T follicular helper cell (primary cell): ENCODE measurements at places on chromosomes 16 and 17.

DNA sequence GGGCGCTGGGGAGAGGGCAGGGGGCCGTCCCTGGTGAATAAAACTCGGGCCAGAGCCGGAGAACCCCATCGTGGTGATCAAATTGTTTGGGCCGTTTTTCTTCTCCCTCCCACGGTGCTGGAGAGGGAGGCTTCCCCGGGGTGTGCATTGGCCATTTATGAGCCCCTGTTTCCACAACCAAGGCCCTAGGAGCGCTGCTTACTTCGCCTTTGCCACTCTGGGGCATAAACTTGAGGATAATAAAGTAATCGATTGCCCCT is 544 bp downstream of the CCP110 start:
- no peak for DNase-seq

DNA sequence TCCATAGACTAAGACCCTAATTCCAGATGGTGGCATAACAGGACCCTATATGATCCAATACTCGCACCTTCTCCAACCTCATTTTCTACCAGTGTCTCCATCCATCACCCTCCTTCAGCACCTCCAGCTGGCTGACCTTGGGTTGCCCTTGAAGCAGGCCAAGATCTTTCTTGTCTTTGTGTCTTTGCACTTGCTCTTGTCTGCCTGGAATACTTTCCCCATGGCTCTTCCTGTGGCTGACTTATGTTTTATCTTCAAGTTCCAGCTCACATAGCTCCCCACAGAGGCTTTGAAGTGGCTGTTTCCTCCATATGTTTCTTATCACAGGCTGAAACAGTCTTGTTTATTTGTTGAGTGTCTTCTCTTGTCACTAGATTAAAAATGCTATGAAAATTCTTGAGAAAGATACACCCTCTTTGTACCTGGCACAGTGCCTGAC is 29.6 kb upstream of the MMD start:
- no peak for DNase-seq

DNA sequence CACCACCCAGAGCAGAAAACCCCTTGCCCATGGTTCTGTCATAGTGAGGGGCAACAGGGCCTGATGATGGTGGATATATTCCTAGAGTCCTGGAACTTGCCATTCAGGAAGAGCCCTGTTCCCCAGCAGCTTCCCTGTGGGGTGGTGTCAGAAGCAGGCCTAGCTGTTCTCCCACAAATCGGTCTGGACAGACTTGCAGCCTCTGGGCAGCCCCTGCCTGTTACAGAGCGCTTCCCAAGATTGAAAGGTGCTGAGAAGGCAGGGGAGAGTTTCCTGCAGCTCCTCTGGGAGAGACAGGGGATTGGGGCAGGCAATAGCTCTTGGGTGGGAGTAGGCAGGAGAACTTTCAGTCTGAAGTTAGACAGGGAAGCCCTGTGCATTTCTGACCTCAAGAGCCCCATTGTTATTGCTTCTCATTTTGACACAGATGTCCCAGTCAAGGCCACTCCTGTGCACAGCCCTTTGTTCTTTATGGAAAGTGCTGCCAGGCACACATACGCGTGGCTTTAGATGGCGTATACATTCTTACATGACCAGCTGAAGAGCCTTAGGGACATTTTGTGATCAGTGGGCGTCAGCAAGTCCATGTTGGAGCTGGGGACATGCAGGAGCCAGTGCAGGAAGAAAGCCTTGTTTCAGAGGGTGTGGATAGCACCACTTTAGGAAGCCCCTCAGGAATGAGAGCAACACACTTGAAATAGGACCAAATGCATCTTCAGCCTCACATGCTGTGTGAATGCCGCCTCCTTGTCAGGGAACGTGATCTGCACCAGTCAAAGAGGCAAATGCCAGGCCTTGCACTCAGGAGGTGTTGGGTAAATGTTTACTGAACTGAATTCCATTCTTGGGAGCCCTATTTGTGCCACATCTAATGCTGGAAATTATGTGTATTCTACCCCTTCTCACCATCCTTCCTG is 67.5 kb downstream of the GNAO1 start:
- no peak for DNase-seq

GRCh38 chr16:69089091-69089910 is 16.2 kb upstream of the HAS3 start:
- DNase-seq = no peak

DNA sequence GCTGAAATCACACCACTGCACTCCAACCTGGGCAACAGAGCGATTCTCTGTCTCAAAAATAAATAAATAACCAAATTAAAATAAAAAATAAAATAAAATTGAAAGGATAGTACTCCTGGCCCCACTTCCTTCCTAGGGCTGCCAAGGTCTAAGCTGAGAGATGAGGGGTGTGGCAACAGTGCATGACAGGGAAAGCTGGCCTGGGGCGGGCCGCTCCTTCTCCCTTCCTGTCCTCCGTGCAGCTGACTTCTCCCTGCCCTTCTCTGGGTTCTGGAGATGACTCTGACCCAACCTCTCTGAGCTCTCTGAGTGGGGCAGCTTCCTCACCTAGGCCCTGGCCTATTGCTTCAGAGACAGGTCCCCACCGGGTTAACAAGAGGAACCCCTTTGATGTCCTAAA is 8.7 kb upstream of the SLC25A39 start:
- DNase-seq = no peak

DNA sequence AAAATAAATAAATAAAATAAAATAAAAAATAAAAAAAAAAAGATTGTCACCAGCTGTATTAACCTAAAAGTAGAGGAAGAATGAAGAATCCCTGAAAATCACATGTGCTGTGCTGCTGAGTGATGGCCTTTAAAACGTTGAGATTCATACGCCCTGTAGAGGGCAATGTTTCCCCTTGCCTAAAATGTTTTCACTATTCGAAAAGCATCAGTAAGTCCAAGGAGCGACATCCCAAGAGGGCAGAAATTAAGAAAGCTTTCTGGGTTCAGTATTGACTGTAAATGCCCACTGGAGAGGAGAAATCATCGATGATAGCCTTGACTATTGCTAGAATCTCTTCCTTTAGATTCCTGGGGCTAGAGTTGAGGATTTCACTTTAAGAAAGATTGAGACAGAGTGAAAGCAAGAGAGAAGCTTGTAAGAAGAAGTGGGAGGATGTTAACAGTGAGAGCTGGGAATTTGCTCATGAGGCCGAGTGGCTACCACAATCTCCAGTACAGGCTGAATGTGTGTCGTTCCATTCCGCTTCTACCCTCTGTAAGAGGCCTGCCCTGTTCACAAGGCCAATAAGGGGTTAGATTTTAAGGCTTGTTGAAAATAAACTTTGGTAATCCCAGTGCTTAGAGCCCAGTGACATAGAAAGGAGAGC is 170.8 kb upstream of the FAM20A start:
- no peak for DNase-seq

GRCh38 chr17:36608794-36609497 is 7.6 kb downstream of the MRM1 start:
- no peak for DNase-seq

DNA sequence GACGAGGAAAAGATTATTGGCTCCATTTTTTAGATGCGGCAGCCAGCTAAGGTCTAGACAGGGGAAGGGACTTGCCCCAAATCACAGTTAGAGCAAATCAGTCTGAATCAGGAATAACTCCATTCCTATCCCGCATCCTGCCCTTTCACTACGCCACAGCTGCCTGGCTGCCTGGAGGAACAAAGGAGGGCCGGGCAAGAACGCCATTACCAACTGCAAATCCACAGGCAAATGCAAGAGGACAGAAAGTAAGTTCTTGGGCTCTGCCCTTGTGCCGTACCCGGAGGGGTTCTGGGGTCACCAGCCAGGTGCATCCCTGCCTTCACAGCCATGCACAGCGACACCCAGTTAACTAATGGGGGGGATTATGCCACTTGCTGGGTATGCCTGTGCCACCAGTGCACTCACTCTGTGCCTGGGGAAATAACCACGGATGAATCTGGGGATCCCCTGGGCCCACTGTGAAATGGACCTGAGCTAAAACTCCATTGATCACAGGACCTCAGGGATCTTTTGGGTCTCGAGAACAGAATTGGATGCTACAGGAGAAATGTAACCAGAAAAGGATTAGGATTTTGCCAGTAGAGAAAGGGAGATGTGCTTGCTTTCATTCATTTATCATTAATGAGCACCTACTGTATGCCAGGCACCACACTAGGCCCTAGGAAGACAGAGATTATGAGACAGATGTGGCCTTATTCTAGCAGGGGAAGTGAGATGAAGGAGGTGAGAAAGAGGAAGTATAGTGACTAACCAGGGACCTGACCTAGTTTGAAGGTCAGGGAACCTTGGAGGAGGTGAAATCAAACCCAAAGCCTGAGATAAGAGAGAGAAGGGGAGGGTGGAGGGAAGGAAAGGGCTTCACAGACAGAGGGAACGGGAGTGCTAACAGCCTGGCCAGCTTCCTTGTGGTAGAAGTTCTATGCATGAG is 17.7 kb downstream of the BCL7C start:
- no peak for DNase-seq

GRCh38 chr17:61279476-61280145 is 120.0 kb upstream of the TBX2 start:
- DNase-seq = no peak

DNA sequence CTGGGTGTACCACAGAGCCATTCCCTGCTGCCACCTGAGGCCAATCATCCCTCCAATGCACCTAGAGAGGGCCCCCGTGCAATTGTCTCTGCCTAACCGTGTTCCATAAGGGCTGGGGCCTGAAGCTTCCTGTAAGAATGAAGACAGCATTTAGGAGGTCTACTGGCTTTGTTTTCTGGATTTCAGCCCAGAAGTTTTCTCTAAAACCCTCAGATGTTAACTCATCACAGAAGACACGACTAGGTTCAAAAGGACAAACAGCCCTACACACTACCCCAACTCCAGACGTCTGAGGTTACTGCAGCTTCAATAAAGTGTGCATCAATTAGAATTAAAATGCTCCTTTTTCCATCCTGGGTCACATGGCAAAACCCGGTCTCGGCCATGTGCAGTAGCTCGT is 10.8 kb upstream of the DRG2 start:
- no peak for DNase-seq

GRCh38 chr17:42460371-42460770 is 1.7 kb downstream of the ATP6V0A1 start:
- no peak for DNase-seq

DNA sequence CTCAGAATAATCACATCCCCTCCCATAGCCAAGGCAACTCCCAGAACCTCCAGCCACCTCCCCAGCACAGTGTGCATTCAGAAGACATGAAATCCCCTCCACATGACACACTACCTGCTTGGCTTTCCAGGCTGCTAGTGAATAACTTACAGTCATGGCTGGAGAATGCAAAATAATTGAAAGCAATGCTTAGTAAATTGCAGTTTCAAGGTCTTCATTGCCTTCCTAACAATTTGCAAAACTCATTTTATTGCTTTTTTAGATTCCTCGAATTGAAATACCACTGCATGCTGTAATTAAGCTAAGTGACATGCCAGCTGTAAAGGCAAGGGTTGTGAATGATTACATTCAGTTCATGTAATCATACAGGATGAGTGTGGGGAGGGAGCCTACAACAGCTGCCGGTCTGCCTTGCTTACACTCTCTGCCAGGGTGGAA is 29.0 kb upstream of the HOXB13 start:
- DNase-seq = no peak

- no peak for DNase-seq
These were observed 25.4 kb upstream of the RHOT1 start for GRCh38 chr17:32116937-32117336.

DNA sequence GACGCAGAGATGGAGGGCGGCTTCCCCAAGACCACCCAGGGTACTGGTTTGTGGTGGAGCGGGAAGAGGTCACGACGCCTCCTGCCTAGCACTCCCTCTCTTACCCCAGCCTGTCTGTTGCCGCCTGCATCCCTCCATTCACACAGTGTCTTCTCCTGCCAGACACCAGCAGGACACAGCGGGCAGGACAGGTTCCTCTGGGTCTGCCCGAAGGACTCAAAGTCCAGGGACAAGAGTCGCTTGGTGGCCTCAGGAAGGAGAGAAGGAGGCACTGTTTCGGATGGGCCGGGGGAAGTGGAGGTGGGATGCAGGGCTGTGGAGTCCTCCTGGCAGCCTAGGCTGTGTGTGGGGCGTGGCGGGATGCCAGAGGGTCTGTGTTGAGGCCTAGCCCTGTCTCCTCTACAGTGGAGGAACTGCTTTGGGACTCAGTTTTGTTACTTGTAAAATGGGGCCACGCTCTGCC is 19.6 kb upstream of the TNS4 start:
- no peak for DNase-seq

GRCh38 chr16:29141586-29142324 is 156.9 kb downstream of the LAT start:
- no peak for DNase-seq

DNA sequence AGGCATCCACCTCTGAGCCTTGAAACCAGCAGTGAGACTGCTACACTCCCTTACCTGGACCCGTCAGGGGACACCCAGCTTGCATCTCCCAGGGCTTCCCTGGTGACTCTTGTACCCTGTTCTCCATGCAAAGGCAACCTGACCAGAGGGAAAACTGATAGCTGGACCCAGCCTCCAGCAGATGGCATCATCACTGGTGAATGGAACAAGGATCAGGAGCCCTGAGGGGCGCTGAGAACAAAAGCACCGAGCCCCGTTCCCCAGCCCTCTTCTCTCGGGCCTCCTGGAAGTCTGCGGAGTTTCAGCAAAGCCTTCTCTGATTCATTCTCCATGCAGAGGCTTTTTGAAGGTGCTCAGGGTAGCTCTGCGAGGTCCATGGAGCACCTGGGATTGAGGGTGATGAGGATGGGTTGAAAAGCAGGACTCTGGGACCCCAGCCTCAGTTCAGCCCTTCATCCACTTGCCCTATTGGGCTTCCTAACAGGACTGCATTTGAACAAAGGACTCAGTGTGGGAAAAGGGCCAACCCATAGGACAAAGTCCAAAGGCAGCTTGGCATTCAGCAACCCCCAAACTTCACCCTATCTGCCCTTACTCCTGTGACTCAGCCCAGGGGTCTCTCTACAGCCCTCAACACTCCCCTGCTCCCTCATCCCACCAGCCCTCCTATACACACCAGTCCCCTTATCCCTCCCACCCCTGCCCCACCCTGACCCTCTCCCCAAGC is 45.0 kb upstream of the LHX1 start:
- DNase-seq = no peak

- no peak for DNase-seq
These were observed 41.3 kb upstream of the BCAR1 start for GRCh38 chr16:75292691-75293090.

- no peak for DNase-seq
These were observed 81.5 kb downstream of the CA4 start for GRCh38 chr17:60231234-60231633.

- no peak for DNase-seq
These were observed 17.1 kb downstream of the CDH5 start for GRCh38 chr16:66383551-66383950.

DNA sequence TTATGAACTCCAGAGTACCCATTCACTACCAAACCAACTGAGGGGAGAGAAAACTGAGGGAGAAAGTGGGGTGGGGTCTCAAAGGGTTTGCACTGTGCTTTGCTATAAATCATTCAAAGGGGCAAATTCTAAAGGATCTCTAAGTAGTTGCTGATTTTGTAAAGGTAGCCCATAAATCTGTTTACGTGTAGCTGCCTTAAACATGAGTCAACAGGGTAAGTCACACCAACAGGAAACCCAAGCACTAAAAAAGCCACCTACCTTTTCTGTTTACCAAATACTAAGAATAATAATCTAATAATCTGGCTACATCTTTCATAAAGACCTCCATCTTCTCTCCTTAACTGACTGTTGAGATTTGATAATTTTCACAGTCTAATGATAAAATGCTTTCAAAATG is 8.4 kb upstream of the HSBP1 start:
- no peak for DNase-seq
